ENCODE measurements at places on chromosomes 7 and 10.
A peak's percentile ranks its signal among the peaks of the same experiment; 100 is the strongest.

- DNase-seq, result no peak
These were observed 58.6 kb upstream of the EBF3 start for GRCh38 chr10:130022511-130023299.

DNA sequence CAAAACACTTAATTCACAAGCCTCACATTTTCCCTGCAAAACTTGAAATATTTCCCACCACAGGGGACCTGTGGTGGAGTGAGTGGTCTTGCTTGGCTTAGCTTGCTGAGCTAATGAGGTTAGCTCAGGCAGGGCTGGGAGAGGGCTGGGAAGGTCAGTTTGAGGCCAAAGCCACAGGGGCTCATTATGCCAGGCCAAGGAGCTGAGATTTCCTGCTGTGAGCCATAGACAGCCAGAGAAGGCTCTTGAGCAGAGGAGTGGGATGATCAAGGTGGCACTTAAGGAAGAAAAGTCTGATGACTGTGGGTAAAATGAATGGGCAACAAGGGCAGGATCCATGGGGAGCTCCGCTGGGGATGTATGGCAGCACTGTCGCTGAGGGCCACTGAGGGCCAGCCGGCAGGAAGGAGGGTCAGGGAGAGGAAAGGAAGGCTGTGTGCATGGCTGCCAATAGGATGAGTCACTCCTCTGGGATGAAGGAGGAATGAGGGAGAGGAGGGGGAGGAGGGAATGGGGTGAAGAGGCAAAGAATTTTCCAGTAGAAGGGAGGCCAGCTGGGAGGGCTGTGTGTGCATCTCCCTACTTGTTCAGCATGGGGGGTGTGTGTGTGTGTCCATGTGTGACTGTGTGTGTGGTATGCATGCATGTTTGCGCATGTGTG, 18.7 kb upstream of the ZNF488 start:
- DNase-seq, result peak; percentile 43

- no peak for DNase-seq
These were observed 36.1 kb upstream of the CHST15 start for GRCh38 chr10:124129471-124129870.

DNA sequence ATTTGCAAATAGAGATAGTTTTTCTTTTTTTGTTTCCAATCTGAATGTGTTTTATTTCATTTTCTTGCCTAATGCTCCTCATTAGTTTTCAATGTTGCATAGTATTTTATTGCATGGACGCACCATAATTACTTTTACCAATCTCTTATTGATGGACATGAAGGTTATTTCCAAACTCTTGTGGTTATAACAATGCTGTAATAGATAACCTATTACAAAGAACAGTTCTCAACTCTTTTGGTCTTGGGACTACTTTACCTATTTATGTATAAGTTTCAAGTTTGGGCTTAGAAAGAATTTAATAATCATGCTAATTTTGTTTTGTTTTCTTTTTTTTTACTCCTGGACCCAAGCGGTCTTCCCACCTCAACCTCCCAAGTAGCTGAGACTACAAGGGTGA, 7.0 kb downstream of the SHLD2 start:
- no peak for DNase-seq

GRCh38 chr7:41425926-41426325, 277.0 kb downstream of the INHBA start:
- no peak for DNase-seq

- DNase-seq, result no peak
These were observed 103.4 kb upstream of the ANLN start for GRCh38 chr7:36286226-36286625.

GRCh38 chr10:54799506-54799905, 1.5 kb downstream of the PCDH15 start:
- DNase-seq, result no peak

All from left renal pelvis (tissue), 4 donors.